Activated CD4-positive, alpha-beta T cell treated with anti-CD3 and anti-CD28 coated beads for 24 hours (primary cell): ENCODE measurements at places on chromosomes 4 and X.

GRCh38 chrX:7102119-7102518, 45.4 kb upstream of the STS start:
- DNase-seq = no peak

DNA sequence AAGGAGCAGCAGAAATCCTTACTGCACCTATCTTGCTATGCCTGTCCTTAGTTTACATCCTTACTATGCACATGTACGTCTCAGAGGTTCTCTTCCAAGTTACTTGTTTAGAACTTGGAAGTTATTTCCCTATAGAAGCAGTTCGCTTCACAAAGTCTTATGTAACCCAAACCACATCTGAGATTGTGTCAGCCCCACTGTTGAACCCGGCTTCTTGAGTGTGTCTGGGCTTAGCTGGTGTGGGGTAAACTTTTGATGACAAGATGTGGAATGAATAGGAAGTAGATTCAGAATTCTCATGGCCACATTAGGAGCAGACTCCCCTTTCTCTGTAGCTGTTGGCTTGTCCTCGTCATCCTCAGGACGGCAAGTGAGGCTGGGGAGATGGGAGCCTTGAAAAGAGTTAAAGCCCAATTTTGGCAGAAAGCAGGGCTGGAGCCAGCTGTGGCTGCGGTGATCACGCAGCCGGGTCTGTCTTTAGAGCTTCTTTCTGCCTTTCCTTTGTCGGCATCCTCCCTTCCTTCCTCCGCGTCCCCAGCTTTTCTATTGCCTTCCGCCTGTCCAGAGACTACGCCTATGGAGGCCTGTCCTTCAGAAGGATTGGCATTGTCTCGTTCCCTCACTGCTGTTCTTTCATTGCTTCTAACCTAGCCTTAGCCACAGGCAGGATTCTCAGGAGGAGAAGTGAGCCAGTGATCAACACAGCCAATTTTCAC, 23.0 kb upstream of the LIMCH1 start:
- DNase-seq = no peak

- DNase-seq = no peak
Measured at GRCh38 chr4:109764789-109765402, 35.0 kb upstream of the PLA2G12A start.

- DNase-seq = no peak
Measured at GRCh38 chr4:108109997-108110416, 58.7 kb downstream of the LEF1 start.

DNA sequence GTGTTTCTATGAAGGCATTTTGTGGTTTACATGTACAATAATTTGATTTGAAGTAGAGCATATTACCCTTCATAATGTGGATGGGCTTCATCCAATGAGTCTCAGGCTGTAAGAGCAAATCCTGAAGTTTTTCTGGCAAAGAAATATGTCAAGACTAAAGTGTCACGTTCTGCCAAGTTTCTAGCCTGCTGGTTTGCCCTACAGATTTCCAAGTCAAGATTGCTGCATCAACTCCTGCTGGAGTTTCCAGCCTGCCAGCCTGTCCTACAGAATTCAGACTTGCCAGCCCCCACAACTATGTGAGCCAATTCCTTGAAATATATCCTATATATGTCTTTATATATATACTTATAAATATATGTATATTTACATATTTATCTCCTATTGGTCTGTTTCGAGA, 70.0 kb upstream of the RLIM start:
- DNase-seq = no peak

DNA sequence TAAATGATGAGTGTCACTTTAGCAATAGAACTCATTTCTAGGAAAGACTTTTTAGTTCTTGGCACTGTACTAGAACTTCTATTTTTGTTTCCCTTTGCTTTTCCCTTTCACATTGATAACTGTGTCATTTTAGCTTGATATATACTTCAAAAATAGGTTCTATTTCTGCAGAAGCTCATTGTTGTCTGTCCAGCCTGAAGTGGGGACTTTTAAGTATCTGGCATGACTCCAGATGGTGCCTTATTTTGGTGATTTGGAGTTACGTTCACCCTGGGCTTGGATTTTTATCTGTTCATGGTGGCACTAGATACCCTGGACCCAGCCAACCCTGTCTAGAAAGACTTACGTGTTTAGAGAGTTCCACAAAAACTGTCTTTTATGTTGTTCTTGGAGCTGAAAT, 3.4 kb downstream of the ABHD18 start:
- no peak for DNase-seq

DNA sequence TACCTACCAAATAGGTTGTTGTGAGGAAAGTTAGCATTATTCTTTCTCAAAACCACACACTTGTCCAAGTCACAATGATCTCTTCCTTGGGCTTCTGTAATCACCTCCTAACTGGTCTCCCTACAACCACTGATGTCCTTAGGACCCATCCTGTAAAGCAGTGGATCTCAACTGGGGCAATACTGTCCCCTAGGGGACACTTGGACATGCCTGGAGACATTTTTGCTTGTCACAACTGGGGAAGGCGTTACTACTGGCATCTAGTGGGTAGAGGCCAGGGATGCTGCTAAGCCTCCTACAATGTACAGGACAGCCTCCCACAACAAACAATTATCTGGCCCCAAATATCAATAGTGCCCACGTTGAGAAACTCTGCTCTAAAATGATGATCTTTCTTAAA, 118.7 kb upstream of the AP1S2 start:
- no peak for DNase-seq

GRCh38 chr4:107246761-107247160, 210.6 kb upstream of the DKK2 start:
- DNase-seq = no peak

DNA sequence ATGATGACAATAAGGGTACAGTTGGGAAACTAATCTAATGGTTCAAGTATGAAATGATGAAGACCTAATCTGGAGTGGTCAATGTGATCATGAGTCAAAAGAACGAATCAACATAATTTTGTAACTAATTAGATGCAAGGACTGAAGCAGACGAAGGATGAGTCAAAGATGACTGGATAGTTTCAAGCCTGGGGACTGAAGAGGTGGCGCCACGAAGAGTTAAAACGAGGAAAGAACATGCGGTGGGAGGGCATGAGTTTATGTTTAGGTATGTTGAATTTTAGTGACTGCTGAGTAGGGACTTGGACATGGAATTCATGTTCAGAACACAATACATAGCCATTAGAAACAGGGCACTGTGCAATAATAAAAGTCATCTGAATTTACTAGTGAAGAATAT, 221.5 kb upstream of the FAM241A start:
- DNase-seq = no peak

DNA sequence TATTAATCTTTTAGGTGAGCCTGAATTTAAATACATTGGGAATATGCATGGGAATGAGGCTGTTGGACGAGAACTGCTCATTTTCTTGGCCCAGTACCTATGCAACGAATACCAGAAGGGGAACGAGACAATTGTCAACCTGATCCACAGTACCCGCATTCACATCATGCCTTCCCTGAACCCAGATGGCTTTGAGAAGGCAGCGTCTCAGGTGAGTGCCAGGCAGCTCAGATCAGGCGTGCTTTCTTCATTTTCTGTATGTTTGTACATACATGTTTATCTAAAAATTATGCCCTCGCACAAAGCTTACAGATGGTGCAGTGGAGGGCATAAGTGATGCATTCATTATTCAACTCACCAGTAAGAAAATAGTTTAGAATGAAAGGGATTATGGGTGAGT, 85.6 kb downstream of the CPE start:
- no peak for DNase-seq

GRCh38 chrX:139971394-139971749, 6.1 kb upstream of the CXorf66 start:
- DNase-seq = no peak

GRCh38 chrX:22135171-22135711, 103.1 kb downstream of the PHEX start:
- no peak for DNase-seq

- no peak for DNase-seq
Measured at GRCh38 chr4:48237996-48238645, 31.5 kb downstream of the TEC start.

DNA sequence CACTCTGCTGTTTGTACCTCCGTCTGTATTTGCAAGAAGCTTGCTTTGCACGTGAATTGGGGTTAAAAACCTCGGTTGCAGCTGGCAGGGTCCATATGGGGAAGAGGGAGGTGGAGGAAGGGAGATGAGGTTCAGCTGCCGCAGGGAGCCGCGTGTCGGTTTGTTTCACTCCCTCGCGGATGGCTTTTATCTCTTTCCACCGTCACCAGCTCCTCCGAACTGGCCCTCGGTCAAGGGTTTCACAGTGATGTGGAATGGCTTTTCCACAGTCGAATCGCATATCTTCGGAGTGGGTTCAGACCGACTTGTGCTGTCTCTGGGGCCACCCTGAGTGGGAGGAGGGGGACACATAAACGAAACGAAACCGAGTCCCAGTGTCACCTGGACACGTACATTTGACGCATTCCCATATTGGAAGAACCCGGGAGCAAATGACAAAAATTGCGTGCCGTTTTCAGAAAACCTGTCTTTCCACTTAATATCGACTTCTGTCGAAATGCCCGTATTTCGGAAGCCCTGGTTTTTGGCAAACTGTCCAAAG, 929 bp downstream of the ZBTB33 start:
- no peak for DNase-seq

DNA sequence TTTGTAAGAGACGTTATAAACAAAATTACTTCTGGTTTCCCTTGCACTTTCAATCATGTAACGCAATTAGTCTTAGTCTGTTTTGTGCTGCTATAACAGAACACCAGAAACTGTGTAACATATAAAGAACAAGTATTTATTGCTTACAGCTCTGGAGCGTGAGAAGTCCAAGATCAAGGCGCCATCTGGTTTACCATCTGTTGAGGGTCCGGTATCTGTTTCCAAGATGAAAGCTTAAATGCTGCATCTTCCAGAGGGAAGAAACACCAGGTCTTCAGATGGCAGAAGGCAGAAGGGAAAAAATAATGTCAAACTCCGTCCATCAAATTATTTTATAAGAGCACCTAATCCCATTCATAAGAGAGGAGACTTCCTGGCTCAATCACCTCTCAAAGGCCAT, 474.1 kb downstream of the PDGFC start:
- DNase-seq = no peak

- no peak for DNase-seq
Measured at GRCh38 chrX:74324131-74324530, 20.2 kb downstream of the ZCCHC13 start.

GRCh38 chrX:48461830-48462229, 8.2 kb downstream of the SLC38A5 start:
- no peak for DNase-seq

DNA sequence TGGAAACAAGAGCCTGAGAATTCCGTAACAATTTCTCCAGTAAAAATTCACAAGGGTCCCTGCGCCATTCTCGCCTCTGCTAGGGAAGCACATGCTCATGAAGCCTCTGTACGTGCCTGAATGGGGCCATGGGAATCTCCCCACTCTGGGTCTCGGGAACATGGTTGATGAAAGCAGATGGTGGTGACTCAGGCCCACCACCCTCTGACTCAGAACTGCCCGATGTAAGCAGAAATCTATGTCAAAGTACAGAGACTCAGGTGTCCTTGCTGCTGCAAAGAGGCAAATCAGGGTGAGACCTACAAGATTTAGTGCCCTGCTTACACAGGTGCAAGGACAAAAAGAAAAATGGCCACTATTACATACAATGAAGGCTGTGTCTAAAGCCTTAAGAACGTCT, 65.0 kb downstream of the SCD5 start:
- DNase-seq = no peak

DNA sequence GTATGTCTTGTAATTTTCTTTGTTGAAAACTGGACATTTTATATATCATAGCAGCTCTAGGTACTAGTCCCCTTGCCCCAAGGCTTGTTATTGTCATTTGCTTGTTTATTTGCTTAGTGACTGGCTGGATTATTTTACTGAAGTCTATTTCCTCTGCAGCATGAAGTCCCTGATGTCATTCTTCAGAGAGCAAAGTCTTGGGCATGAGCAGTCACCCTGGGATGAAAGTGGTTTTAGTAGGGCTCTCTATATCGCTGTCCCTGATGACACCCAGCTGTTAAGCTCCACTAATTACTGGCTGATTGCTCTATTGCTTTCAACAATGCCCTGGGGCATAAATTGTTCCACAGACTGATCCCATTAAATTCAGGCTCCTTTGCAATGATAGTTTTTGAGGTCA, 113.5 kb upstream of the USP9X start:
- DNase-seq = no peak

GRCh38 chrX:84335121-84335520, 147.1 kb upstream of the RPS6KA6 start:
- DNase-seq = no peak

GRCh38 chr4:176380352-176381157, 60.8 kb downstream of the SPCS3 start:
- DNase-seq = no peak

DNA sequence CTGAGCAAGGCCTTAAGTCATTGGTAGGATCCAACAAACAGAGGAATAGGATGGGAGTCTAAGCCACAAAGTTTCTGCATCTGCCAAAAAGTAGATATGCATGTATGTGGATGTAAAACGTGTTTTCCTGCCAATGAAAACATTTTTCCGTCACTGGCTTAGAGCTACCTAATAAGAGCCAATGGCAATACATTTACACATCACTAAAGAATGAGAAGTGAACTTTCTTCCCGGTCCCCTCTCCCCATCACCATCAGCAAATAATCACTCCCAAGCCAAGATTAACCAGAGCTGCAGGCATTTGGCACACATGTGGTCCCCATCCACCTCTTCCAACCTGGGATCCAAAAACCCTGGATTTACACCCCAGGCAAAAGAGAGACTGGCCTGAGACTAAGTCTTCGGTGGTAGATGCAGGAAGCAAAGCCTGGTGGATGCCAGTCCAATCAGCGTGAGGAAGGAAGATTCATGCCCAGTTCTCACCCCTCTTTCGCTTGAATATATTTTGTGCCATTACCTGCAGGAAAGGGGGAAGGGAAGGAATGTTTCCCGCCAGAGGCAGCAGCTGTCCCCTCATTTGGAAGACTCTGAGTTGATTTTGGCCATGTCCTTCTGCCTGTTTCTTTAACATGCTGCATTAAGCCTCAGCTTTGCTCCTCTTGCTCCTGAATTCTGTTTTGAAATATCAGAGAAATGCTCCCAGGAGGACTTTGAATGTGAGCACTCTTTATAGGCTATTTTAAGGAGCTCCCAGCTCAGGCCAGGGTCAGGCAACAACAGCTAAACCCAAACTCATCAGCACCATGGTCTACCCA, 131.4 kb downstream of the CHIC2 start:
- no peak for DNase-seq

GRCh38 chr4:168880811-168881595, 129.1 kb downstream of the CBR4 start:
- no peak for DNase-seq

DNA sequence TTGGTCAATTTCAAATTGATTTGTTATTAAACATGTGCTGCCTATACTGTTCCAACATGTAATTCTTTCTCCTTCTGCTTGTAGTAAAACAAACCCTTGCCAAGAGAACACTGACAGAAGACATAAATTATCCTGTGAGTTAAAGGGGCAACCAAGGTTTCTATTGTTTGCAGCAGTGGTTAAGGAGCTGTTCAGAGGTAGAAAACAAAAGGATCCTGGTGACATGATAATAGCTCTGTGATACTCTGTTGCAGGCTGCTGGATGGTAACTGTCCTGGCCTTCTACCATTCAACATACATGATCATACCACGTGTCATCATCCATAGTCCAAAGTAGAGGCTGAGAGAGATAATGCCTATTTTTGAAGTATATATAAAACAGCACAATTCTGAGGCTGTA, 75.8 kb upstream of the F9 start:
- no peak for DNase-seq
